Endothelial cell (in vitro differentiated cells): ENCODE measurements at places on chromosomes 7 and 10. TPM values are rescaled to one million over a fixed set of nuclear protein-coding genes. Genes with fewer than 3 reads are reported as not detected.

GRCh38 chr7:94525923-94526322, 16.3 kb downstream of the CASD1 start:
- no peak for DNase-seq

DNA sequence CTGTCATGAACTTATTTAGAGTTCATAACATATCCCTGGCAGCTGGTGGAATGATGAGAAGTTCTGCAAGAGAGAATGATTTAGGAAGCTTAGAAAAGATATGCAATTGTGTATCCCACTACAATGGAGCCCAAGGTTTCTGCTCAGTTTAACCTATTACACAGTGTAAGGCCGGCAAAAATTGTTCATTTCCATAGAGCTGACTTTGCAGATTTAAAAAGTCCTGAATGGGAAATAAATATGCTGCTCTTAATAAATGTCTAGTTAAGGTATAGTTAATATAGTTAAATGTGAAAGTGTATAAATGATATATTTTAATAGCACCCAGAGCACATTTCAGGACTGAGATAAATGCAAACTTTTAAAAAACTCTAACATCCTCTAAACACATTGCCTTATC, 149.9 kb downstream of the EVX1 start:
- DNase-seq = no peak

- no peak for DNase-seq
Observed at GRCh38 chr10:38038107-38038931, 27.8 kb downstream of the ZNF33A start.

DNA sequence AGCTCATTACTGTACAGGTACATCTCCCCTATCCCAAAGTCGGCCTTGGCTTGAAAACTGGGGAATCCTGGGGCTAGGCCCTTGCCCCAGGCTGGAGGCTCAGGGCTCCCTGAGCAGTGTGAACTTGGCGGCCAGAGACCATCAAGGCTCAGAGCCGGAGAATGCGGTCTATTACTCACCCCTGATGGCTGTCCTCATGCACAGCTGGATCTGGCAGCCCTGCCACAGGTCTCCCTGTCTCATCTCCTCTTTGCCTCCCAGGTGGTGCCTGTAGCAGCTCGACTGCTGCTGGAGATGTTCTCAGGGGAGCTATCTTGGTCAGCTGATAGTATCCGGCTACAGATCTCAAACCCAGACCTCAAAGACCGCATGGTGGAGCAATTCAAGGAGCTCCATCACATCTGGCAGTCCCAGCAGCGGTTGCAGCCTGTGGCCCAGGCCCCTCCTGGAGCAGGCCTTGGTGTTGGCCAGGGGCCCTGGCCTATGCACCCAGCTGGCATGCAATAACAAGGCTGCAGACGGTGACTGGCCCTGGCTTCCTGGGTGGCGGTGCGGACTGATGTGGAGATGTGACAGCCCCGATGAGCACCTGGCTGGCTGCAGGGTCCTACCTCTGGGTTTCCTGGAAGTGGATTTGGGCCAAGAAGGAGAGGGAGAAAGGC, 10.7 kb downstream of the IRF5 start:
- DNase-seq = no peak

TMEM140 gene
- not detected for total RNA-seq

- DNase-seq = no peak
Observed at GRCh38 chr10:126732308-126732707, 61.8 kb upstream of the C10orf90 start.

SLC16A12 gene
- total RNA-seq = 0.21 TPM

GRCh38 chr7:23633417-23633816, 36.2 kb downstream of the CCDC126 start:
- DNase-seq = no peak

SHTN1 gene
- 106 TPM for total RNA-seq

DNA sequence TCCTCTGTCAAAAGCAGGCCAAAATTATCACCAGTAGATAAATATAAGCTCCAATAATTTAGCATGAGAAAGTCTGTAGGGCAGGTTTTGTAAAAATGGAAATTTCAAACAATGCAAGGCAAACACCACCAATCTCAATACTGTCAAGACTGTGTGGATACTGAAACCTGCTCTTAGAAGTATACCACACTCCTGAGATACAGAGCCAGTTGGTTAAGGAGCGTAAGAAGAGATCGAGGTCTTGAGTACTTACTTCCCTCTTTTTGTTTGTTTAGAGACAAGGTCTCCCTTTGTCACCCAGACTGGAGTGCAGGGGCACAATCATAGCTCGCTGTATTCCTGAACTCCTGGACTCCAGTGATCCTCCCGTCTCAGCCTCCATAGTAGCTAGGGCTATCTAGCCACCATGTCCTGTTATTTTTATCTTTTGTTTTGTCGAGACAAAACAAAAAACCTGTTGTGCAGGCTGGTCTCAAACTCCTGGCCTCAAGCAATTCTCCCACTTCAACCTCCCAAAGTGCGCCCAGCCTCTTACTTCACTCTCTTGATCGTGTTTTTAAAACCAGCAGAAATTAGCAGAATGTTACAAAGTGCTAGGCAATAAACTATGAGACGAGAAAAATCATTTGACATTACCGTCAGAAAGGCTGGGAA, 205.7 kb downstream of the PARD3 start:
- DNase-seq = no peak

DOCK4 gene
- total RNA-seq = 99.2 TPM

DNA sequence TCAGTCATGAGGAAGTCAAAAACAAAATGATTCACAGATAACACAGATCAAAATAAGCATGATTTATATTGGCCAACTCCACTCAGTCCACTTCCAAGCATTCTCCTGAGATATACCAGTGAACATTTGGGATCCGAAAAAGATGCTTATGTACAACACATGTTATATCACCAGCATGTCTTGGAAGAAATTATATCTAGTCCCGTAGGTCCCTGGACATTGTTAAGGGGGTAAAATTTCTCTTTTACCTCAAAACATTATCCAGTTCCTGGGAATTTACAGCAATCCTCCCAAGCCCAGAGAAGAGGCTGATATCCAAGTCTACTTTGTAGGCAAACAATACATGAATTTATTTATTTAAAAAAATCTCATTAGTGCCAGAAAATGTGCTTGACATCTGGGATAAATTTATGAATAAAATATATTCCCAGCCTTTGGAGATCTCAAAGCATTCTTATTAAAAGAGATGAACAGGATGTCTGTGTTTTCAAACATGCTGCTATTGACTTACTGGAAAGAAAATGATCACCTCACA, 582.2 kb upstream of the ZWINT start:
- DNase-seq = no peak

ADK gene
- total RNA-seq = 13.1 TPM

DNA sequence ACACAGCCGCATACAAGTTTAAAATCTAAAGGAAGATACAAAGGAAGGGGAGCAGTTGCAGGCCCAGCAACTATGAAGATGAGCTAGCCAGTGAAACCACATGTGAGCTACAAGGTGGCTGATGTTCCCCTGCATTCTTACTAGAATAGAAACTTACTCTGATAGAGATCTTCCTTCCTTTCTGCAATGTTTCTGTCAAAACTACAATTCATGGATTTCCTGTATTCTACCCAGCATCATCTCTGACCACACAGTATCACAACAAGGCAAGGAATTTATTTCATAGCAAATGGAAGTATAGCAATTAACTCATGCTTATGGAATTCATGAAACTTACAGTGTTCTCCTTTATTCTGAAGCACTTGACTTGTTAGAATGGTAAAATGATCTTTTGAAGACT, 68.7 kb upstream of the AASS start:
- no peak for DNase-seq

DNA sequence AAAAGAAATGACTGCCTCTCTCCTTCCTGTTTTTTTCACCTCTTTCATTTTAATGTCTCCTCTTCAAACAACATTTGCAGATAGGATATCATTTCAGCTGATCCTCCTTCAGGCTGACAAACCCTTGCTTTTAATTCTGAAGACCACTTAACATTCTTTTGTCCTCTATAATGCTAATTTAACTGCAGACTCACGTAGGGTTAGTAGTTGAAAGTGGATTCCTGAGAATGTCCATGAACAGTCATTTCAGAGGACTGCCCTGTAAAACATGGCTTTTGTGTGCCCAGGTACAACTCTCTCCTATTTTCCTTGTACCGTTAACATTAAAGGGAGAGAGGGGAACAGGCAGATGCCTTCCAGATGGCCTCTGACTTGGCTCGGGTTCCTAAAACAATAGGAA, 524.4 kb downstream of the SDK1 start:
- DNase-seq = no peak

GPR26 gene
- 0.05 TPM for total RNA-seq

ARHGEF35 gene
- 6.1 TPM for total RNA-seq

GPR37 gene
- 7.1 TPM for total RNA-seq

SEC31B gene
- total RNA-seq = 13.2 TPM

GRCh38 chr7:100087055-100087750, 1.6 kb upstream of the COPS6 start:
- DNase-seq = no peak

GRCh38 chr10:5999440-6000165, 22.3 kb upstream of the IL15RA start:
- no peak for DNase-seq

- no peak for DNase-seq
Observed at GRCh38 chr7:7351832-7352231, 169.5 kb downstream of the C1GALT1 start.

SVOPL gene
- not detected for total RNA-seq

EN2 gene
- total RNA-seq = 2.1 TPM

- no peak for DNase-seq
Observed at GRCh38 chr7:95996886-95997285, 224.5 kb downstream of the DYNC1I1 start.

DNA sequence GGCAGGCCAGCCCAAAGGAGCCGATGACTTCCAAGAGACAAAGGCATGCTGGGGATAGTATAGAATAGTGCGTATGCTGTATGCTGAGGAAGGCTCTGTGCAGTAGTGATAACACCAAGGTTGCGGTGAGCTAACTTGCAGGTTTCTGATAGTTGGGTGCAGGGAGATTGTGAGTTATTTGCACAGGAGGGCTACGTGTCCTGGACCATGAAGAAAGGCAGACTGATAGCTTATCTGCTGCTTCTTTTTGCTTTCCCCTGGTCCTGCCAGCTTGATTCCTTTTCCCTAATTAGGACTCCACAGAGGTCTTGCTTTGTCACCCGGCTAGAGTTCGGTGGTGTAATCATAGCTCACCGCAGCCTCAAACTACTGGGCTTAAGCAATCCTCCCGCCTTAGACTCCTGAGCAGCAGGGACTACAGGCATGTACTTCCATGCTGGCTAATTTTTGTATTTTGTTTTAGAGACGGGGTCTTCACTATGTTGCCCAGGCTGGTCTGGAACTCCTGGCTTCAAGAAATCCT, 43.9 kb upstream of the ARHGAP12 start:
- DNase-seq = no peak

DNA sequence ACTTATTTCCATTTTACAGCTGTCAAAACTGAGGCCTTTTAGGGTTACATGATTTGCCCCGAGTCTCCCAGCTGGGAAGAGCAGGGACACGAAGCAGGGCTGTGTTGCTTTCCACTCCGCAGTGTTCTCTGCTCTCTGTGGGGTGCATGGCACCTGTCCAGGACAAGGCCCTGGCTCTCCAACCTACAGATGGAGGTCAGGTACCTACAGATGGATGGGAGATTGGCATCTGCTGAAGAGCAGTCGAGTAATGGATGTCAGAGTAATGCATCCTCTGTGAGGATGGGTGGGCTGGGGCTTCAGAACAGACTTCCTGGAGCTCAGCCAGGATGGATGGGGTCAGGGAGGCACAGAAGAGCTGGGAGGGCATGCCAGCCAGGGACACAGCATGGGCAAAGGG, 85.0 kb downstream of the EMX2 start:
- DNase-seq = no peak

DNA sequence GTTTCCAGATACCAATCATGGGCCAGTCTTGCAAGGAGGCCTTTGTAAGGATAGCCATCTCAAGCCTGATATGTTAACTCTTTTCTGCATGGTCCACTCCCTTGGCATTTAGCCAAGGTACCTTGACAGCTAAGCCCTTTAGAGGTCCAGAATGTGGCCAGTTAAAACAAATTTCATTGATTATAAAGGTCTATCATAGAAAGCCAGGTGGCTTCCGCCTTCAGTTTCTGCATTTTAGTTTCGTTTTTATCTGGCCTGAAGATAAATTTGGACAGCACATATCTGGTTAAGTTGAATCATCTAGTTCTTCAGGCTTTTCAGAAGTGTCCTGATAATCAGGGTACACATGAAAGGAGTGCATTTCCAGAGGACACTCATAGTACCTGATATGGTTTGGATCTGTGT, 30.7 kb downstream of the ANKIB1 start:
- DNase-seq = no peak

SGPL1 gene
- total RNA-seq = 59.0 TPM

GRCh38 chr7:114921631-114922025, 266 bp upstream of the MDFIC start:
- DNase-seq = peak; percentile 9

GRCh38 chr7:151006590-151007300, 15.9 kb downstream of the NOS3 start:
- DNase-seq = no peak

DNA sequence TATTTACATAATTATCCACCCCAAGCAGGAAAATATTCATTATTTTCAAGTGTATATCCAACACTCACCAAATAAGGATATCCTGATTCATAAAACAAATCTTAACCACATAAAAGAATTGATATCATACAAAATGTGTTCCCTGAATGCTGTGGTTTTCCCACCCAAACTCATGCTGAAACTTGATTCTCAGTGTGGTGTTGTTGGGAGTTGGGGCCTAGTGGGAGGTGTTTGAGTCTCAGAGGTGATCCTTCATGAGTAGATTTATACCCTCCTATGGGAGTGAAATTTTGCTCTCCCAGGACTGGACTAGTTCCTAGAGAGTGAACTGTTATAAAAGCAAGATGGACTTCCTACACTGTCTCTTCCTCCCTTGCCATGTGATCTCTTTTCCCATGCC, 1028.3 kb downstream of the SORCS1 start:
- DNase-seq = no peak

DNA sequence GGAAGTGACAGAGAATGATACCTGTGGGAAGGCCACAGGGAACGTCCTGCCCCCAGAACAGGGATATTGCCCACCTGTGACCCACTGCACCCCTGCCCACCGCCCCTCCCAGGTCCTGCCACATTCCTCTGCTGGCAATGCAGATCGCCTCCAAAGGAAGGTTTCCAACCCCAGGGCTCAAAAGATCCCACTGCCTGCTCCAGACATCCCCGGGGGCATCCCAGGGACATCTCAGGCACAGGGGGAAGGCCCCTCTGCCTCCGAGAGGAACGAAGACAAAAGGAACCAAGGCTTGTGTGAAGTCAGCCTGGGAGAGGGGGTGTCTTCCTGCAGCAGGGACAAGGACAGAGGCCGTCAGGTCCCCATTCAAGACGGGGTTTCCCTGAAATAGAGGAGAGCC, 28.5 kb downstream of the NUDT1 start:
- no peak for DNase-seq

DNA sequence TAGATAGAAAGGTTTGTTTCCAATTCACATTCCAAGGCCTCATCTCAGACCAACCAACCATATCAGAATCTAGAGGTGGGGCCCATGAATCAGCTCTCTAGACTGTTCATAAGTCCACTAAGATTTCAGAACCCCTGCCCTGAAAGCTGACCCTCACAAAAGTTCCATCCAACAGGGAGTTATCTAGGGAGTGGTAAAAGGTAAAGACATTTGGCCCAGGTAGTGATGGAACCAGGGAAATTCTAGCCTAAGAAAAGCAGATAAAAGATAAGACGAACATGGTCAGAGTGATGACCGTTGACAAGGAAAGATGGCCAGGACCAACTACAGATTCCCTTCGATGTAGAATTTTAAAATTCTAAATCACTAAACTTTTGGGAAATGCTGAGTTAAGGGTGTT, 198.0 kb upstream of the NEBL start:
- no peak for DNase-seq

CDK14 gene
- 30.2 TPM for total RNA-seq

FGL2 gene
- total RNA-seq = not detected

GRCh38 chr10:49594594-49594993, 15.5 kb upstream of the SLC18A3 start:
- DNase-seq = peak; percentile 79

GPR85 gene
- total RNA-seq = 3.0 TPM
